ENCODE measurements at places on chromosomes 6 and 20. TPM values are rescaled to one million over a fixed set of nuclear protein-coding genes. Genes with fewer than 3 reads are reported as not detected.

ELOVL2 gene
- total RNA-seq: 0.85 TPM

MMP24 gene
- 0.98 TPM for total RNA-seq

DEF6 gene
- 0.59 TPM for total RNA-seq

ARMH2 gene
- total RNA-seq: not detected

ECT2L gene
- not detected for total RNA-seq

MRPS26 gene
- total RNA-seq: 23.7 TPM

CEBPB gene
- total RNA-seq: 54.6 TPM

BCAS1 gene
- total RNA-seq: not detected

LY6G6C gene
- not detected for total RNA-seq

SIRPG gene
- not detected for total RNA-seq

IL17F gene
- not detected for total RNA-seq

NMBR gene
- 0.07 TPM for total RNA-seq

DYNLT2 gene
- 0.39 TPM for total RNA-seq

COL19A1 gene
- 2.6 TPM for total RNA-seq

BPI gene
- 0.30 TPM for total RNA-seq

WFDC10B gene
- not detected for total RNA-seq

GRIK2 gene
- total RNA-seq: 0.89 TPM

GPR63 gene
- 0.20 TPM for total RNA-seq

ZBTB2 gene
- total RNA-seq: 8.8 TPM

LAMA2 gene
- 85.8 TPM for total RNA-seq

KIF25 gene
- total RNA-seq: 0.72 TPM

ARG1 gene
- total RNA-seq: not detected

FAM83D gene
- total RNA-seq: 7.8 TPM

ZNF341 gene
- 2.0 TPM for total RNA-seq

C6orf52 gene
- not detected for total RNA-seq

ENPP1 gene
- total RNA-seq: 37.4 TPM

NSFL1C gene
- total RNA-seq: 32.6 TPM

RPS10 gene
- 654 TPM for total RNA-seq

TP53TG5 gene
- not detected for total RNA-seq

SNTA1 gene
- 31.1 TPM for total RNA-seq

SCAF8 gene
- total RNA-seq: 28.7 TPM

SUPT3H gene
- total RNA-seq: 13.0 TPM

PNISR gene
- 62.0 TPM for total RNA-seq

MDFI gene
- total RNA-seq: 0.33 TPM

CST2 gene
- total RNA-seq: 17.5 TPM

DTNBP1 gene
- total RNA-seq: 10.6 TPM

KCNQ5 gene
- total RNA-seq: 7.8 TPM

SMIM8 gene
- total RNA-seq: 3.2 TPM

CRISP3 gene
- not detected for total RNA-seq

C2 gene
- 1.7 TPM for total RNA-seq

DAAM2 gene
- total RNA-seq: 96.0 TPM

SLC17A3 gene
- not detected for total RNA-seq

SLC22A2 gene
- 1.7 TPM for total RNA-seq

CD109 gene
- total RNA-seq: 46.1 TPM

BFSP1 gene
- 1.3 TPM for total RNA-seq

DACT2 gene
- 0.07 TPM for total RNA-seq

TSPO2 gene
- not detected for total RNA-seq

UBE2C gene
- 7.9 TPM for total RNA-seq

AFG1L gene
- total RNA-seq: 4.6 TPM

CARMIL1 gene
- total RNA-seq: 9.7 TPM

KCNB1 gene
- 0.07 TPM for total RNA-seq

OLIG3 gene
- total RNA-seq: not detected

SH3BGRL2 gene
- 2.2 TPM for total RNA-seq

PRDM13 gene
- total RNA-seq: not detected

TBC1D7 gene
- 14.9 TPM for total RNA-seq
